ENCODE measurements at places on chromosomes 2 and 18.
A peak's percentile ranks its signal among the peaks of the same experiment; 100 is the strongest.

DNA sequence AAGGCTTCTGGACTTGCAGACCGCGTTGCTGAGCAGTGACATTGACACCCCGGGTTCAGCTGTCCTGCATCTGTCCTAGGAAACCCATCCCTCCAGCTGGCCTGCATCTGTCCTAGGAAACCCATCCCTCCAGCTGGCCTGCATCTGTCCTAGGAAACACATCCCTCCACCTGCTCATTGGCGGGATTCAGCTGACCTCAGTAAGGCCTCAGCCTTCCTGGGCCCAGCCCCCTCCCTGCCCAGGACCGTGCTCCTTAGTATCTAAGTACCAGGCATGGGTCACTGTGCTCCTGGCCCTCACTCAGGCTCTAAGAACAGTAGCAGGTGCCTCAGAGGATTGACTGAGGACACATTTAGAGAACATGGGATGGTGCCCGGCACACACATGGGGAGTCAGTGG is 1.2 kb downstream of the MLPH start:
- no peak for DNase-seq

- DNase-seq: peak; percentile 67
Observed at GRCh38 chr2:160368988-160369930, 124.3 kb downstream of the RBMS1 start.

GRCh38 chr2:9554921-9555296 is 721 bp downstream of the ADAM17 start:
- peak; percentile 76 for DNase-seq

DNA sequence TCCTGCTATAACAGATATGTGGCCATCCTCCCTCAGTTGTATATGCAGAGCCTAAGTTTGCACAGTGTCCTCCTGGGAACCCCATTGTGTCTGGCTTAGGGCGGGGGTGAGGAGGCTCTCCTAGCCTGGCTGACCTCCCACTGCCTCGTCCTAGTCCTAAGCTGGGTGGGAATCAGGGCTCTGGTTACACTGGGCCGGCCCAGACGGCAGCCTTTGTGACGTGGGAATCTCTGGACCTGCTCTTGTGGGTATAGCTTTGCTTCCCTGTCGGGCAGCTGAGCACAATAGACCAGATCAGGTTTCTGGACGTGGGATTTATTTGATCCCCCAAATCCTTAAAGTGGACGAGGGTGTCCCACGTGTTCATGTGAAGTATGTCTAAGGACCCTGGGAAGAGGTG is 2.9 kb downstream of the ACKR3 start:
- no peak for DNase-seq

- DNase-seq: peak; percentile 8
Observed at GRCh38 chr2:75200140-75201096, 1.1 kb upstream of the TACR1 start.

GRCh38 chr2:10183146-10183675 is 60.7 kb downstream of the RRM2 start:
- no peak for DNase-seq

DNA sequence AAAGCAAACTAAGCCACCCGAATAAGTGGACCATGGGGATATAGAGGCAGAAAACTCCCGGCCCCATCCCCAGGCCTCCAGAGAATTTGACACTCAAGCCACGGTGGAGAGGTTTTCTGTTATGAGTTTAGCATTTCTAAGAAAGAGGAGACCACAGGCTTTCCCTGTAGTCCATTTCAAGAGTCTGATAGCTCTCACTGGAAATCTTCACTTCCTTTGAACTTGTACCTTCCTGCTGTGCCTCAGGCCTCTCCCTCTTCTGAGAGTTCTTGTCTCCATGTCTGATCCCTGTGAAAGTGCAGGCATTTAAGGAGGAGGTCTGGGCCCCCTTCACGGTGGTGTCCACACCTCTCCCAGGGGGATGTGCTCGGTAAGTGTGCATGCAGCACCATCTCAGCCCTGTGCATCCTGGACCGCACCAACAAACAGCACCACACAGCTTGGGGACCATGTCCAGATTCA is 113.7 kb downstream of the BCL2 start:
- DNase-seq: no peak
